ENCODE measurements at places on chromosomes 5 and 9.

- no peak for DNase-seq
Measured at GRCh38 chr5:94395468-94395867, 222.9 kb downstream of the KIAA0825 start.

DNA sequence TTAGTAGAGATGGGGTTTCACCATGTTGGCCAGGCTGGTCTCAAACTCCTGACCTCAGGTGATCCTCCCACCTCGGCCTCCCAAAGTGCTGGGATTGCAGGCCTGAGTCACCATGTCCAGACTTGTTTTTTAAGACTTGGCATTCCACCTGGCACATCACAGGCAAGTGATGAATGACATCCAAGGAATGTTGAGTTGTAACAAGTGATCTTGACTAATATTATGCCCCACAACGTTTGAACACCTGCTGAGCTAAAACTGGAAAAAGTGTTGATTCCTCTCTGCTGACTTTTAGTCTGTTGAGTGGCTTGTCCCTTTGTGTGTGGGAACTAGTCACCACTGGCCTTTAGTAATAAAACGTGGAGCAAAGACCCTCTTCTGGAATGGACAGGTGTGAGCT, 54.6 kb downstream of the SUB1 start:
- no peak for DNase-seq

GRCh38 chr9:81183761-81184160, 505.6 kb downstream of the TLE1 start:
- DNase-seq: no peak

DNA sequence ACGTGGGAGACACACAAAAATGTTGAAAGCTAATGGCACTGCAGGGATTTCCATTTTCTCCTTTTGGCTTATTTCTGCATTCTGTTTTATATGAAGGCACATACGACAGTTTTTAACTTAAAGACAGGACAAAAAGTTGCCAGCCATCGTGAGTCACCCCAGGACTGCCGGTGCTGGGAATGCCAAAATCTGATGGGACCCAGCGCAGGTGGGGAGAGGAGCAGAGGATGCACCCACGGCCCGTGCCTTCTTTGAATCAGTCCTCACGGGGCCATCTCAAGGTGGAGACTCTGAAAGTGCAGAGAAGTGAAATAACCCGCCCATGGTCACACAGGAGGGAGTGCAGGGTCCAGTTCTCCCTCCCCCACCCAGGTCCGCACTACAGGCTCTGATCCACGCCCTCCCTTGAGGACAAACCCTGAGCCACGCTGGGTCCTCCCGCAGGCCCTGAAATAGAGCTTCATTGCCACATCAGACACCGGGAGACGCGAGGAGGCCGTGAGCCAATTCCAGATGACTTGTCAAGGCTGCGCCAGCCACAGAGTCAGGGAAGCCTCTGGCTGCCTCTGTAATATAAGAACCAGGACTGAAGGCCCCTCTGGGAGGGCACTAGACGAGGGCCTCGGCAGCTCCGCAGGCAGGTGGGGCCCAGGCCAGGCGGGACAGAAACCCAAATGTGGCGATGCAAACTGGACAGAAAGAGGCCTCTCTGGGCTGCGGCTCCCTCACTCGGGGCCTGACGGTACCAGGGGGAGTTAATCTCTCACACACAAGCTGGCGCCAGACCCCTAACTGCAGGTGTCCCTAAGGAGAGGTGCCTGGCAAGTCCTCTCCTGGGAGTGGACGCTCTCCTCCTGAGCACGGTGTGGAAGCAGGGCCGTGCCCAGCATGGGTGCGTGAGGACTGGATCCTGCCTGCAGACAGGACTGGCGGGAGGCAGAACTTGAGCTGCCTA, 22.9 kb downstream of the ADAMTS2 start:
- DNase-seq: no peak

- no peak for DNase-seq
Measured at GRCh38 chr9:113665756-113666155, 202.2 kb downstream of the RGS3 start.

DNA sequence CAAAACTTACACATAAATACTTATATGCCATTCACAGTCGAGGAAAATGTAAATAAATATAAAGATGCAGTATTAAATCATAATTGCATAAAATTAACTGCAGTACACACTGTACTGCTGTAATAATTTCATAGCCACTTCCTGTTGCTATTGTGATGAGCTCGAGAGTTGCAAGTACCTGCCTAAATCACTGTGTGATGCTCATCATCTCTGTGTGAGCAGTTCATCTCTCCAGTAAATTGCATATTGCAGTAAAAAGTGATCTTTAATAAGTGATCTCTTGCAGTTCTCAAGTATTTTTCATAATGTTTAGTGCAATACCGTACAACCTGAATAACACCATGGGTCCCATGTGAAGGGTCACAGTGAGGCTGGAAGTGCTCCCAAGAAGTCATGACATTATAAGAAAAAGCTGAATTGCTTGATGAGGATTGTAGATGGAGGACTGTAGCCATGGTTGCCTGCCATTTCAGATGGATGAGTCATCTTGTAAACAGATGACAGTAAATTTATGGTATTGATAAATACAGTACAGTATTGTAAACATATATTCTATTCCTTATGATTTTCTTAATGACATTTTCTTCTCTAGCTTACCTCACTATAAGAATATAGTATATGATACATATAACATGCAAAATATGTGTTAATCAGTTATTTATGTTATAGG, 34.9 kb downstream of the SYK start:
- DNase-seq: no peak

DNA sequence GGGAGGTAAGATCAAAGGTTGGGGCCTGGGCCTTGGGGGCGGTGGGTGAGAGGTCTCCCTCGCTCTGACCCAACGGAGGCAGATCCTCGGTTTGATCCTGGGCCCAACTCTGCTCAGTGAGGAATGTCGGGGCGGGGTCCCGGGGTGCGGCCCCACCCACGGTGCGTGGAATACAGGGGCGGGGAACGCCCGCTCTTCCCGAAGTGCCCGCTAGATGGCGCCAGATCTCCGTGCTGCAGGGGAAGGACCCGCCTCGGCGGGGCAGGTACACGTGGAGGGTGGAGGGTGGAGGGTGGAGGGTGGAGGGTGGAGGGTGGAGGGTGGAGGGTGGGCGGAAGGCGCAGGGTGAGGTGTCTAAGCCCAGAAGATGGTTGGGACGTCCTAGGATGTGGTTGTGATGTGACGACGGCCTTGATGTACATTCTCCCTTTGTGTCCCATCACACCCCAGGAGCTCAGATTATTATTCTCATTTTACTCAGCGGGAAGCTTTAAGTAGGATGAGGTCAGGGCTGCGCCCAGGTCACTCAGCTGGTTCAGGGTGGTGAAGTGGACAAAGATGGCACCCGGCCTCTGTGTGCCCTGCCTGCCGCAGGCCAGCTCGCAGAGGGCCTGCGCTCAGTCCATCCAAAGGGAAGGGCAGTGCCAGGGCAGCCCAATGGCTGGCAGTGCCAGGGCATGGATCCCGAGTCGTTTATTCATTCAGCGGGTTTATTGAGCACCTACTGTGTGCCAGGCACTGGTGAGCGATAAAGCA, 9.4 kb upstream of the RPS14 start:
- DNase-seq: peak; percentile 77

- no peak for DNase-seq
Measured at GRCh38 chr5:71903808-71904207, 184.7 kb downstream of the CARTPT start.

DNA sequence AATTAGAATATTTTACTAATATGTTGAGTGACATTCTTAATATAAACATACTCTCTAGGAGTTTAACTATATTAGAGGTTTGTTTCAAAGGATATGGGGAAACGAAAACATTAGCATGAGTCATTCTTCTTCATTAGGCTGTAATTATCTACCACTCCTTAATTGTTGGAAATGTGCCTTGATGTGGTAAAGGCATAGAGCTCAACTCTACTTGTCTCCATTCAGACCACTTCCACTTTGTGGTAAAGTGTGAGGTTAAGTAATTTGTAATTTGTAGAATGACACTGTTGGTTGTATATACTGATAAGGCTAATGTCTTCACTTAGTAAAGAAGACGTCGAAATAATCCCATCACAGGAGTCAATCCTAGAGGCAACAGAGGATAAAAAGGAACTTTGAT, 58.1 kb downstream of the HAPLN1 start:
- DNase-seq: no peak

DNA sequence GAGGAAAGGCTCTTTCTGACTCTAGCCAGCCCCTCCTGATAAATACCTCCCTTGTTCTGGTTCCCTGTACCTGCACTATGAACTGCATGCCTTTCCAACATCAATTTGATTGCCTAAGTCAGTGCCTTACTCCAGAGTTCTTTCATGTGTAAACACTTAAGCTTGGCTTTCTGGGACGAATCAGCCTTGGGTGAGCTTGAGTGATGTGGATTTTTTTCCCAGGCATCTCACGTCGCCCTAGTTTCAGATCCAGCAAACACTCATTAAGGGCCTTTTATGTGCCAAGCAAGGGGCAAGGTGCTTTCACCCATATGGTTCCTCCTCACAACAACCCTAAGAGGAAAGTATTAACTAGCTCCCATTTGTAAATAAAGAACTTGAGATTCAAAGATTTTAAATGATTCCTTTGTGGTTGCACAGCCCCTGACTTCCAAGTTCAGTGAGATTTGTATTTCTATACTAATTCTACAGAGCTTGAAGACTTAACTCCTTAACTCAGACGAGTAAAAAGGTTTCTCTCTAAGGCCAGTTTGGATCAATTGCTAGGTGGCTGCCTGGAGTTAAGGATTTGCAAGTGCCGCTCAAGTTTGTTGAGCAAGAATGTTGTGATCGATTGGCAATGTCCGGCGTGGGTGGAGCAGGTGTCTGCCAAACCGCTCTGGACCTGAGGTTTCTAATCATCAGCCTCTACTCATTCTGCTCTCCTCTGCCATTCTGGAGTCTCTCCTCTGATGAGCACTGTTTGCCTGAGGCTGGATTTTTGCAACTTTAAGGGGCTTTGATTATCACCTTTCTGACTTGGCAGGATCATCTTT, 20.2 kb upstream of the TJP2 start:
- no peak for DNase-seq

- peak; percentile 92 for DNase-seq
Measured at GRCh38 chr5:134527156-134527960, 1.9 kb downstream of the JADE2 start.

DNA sequence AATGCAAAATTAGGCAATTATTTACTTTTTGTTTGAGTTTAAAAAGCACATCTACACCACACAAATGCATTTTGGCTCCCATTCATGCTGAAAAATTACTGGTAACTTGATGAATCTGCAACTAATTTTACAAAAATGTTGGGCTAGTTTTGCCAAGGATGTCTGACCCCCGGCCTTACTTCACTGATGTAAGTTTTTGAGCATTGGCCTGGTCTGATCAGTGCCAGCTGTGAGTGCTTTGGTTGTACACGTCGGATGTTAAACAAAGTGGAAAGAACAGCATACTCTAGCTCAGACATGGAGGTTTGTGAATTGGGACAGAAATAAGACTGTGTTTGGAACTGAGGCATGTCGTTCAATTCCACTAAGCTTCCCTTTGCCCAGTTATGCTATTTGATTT, 1044.2 kb downstream of the TLE4 start:
- no peak for DNase-seq

DNA sequence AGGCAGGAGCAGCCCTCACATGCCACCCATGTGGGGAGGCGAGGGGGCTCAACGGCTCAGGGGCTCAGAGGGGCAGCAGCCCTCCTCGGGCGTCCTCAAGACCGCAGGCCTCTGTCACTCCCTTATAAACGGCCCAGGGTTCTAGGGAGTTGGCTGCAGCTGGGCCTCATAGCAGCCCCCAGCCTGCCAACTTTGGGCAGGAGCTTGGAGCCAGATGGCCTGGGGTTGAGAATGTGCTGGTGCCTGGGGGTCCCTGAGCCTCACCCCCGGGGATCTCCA, 51.0 kb upstream of the RNU6ATAC start:
- DNase-seq: no peak

GRCh38 chr5:82417776-82418607, 139.8 kb upstream of the RPS23 start:
- no peak for DNase-seq

DNA sequence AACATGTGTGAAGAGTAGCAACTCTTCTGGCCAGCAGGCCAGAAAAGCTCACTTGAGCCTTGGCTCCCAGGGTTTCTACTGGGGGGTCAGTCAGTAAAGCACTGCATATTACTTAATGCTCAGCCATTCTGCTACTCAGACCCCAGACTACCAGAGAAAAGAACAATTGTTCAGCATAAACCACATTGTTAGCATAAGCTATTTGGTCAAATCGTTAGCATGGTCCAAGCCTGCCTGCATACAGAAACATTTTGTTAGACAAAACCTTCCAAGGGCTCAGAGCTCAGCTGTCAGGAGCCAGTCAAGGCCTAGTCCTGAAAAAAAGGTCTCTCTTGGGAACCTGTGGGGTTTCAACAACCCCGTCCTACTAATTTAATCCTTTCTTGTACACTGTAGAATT, 449.3 kb downstream of the PRR16 start:
- no peak for DNase-seq

- no peak for DNase-seq
Measured at GRCh38 chr5:137833463-137833862, 34.2 kb upstream of the MYOT start.

GRCh38 chr9:9846557-9846956, 766.2 kb downstream of the PTPRD start:
- peak; percentile 15 for DNase-seq

DNA sequence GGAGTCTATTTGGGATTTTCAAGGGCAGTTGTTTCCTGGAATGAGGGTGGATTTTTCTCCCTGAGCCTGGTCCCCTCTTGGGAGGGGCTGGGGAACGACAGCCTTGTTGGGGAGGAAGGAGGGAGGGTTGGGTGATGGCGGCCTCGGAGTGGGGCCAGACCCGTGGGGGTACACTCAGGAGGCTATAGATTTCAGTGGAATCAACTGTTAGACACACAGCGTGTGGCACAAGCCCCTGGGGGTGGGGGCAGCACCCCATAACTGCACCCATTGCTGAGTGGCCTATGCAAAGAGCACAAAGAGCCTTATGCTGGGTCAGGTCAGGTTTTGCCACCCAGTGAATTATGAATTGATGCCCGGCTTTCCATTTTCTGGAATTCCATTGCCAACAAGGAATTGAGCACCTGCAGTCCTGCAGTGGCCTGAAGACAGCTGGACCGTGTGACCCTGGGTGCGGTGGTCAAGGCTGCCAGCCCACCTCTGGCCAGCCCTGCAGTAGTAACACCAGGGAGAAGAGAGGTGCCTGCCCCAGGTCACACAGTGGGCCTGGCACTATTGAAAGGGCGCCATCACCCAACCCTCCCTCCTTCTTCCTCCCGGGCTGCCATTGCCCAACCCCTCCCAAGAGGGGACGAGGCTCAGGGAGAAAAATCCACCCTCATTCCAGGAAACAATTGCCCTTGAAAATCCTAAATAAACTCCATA, 8.4 kb downstream of the MYMK start:
- DNase-seq: no peak

- DNase-seq: no peak
Measured at GRCh38 chr5:72141440-72142355, 34.4 kb downstream of the MAP1B start.

GRCh38 chr9:131954299-131954698, 125.4 kb downstream of the MED27 start:
- peak; percentile 30 for DNase-seq

DNA sequence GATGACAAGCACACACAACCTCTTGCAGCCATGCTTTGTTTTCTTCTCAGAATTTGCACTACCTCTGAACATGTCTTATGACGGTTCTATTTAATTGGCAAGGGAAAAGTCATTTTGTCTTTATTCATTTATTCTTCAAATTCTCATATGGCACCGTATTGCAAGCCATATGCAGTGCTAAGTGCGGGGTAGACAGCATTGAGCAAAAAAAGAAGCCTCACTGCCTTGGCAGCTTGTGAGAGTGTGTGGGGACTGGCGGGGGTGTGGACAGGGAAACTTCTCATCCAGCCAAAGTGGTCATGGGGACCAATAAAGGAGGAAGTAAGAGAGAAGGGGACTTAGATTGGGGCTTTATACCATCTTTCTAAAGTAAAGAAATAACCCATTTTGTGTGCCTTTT, 160.0 kb downstream of the CDH12 start:
- no peak for DNase-seq

Data from GM13977 (cell line).